ENCODE measurements at places on chromosomes 2 and 18.

GRCh38 chr18:37689841-37690240, 124.2 kb upstream of the CELF4 start:
- no peak for DNase-seq

GRCh38 chr2:239765911-239766310, 259.2 kb downstream of the NDUFA10 start:
- no peak for DNase-seq

- no peak for DNase-seq
Observed at GRCh38 chr2:176455816-176456291, 186.6 kb downstream of the MTX2 start.

DNA sequence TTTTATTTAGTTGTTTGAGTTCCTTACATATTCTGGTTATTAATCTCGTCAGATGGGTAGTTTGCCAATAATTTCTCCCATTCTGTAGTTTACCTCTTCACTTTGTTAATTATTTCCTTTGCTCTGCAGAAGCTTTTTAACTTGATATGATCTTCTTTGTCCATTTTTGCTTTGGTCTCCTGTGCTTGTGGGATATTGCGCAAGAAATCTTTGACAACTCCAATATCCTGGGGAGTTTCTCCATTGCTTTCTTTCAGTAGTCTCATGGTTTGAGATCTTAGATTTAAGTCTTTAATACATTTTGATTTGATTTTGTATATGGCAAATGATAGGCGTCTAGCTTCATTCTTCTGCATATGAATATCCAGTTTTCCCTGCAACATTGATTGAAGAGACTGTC, 389.2 kb downstream of the LRP1B start:
- no peak for DNase-seq

DNA sequence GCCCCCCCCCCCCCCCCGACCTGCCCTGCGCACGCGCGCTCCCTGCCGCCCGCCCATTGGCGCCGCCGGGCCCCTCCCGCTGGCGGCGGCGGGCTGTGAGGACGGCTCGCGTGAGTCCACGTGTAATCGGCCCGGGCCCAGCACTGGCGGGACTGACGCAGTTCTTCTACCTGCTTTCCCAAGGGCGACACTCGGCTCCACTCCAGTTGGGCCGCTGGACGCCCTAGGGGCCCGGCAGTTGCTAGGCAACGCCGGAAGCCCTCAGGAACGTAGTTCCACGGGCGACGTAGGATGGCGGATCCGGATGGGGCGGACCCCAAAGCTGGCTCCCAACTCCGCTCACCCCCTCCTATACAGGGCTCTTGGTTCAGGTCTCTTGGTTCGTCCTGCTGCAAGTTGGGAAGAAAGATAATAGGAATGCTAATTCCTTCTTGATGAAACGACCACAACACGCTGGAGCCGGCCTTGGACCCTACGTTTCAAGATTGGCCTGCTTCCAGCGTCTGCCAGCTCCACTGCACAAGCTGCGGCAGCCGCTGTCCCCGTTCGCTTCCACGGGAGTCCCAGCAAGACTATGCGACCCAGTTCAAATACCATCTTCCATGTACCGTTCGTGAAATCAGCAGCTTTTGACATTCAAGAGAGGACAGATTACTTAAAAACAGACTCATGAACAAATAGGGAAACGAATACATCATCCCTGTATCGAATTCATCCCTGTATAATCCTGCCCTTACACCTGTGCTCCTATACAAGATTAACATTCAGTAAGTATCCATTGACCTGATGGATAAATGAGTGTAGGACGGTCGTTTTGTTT, 415 bp upstream of the MCFD2 start:
- peak; percentile 76 for DNase-seq

GRCh38 chr2:230881840-230882239, 17.1 kb downstream of the ITM2C start:
- no peak for DNase-seq

DNA sequence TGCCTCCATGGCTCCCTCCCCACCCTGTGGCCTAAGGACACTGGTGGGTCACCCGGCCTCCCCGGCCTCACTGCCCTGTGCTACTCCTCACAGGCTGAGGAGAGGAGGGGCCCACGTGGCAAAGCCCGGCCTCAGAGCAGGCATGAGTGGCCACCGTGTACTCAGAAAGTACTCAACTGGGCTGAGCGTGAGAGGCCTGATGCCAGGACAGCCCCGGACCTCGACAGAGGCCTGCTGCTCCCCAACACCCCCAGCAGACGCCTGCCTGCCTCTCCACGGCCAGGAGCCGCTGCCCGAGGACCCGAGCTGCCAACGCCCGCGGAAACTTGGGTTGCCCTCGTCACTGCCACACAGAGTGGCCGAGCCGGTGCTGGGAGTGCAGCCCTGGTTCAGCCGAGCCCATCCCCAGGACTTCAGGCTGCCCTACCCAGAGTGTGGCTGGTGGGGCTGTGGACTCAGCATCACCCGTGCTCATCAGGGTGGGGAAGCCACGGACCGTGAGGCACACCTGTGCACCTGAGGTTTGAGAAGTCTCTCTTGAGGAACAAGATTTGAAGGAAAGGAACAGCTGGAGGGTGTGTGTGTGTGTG, 59.3 kb downstream of the CENPO start:
- DNase-seq = no peak

DNA sequence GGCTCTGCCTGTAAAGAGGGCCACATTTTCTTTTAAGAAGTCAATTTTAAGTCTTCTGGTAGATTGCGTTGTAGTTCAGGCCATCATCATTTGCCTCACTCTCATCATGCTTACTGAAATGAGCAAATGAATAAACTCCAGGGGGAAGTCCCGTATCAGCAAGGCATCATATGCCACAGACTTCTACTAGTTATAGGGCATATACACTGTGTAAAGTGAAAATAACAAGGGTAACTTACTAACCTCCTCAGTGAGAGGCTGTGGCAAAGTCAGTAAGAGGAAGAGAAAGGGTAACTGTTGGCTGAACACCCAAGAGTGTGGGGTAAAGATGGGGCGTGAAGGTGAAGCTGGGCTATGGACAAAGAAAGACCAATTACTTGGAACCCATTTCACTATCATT, 456.2 kb downstream of the SPAG16 start:
- DNase-seq = no peak

GRCh38 chr2:182666674-182667314, 49.3 kb upstream of the DNAJC10 start:
- DNase-seq = no peak

DNA sequence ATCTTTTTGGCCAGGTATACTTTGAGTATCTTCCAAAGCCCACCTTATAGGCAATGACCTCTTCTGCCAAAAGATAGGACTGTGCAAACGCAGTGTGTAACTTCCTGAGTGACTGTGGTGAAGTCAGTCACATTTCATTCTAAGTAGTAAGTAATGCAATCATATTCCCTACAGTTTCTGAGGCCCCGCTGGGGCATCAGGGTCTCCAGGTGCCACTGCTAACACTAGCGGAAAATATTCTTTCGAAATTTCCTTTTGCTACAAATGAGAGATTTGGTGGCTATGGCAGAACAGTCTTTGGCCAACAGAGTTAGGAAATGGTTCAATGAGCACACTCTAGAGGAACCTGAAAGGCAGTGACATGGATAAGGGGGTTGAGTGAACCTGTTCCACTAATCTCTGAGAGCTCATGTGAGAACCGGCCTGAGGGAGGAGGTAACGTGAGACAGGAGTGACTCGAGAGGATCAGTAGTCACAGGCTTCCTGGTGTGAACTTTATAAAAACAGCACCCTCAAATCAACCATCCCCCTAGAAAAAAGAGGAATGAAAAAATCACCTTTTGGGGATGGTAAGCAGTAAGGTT, 102.6 kb upstream of the LPIN2 start:
- DNase-seq = no peak

- DNase-seq = no peak
Observed at GRCh38 chr2:54630858-54631497, 92.5 kb upstream of the EML6 start.

GRCh38 chr2:230974096-230974913, 21.6 kb upstream of the SPATA3 start:
- peak; percentile 89 for DNase-seq

GRCh38 chr2:42872721-42873120, 80.3 kb upstream of the HAAO start:
- no peak for DNase-seq

GRCh38 chr18:22844190-22844589, 88.9 kb upstream of the RBBP8 start:
- no peak for DNase-seq

GRCh38 chr18:74277296-74277695, 14.5 kb downstream of the CYB5A start:
- DNase-seq = no peak

- no peak for DNase-seq
Observed at GRCh38 chr2:75592888-75593287, 32.1 kb upstream of the EVA1A start.
